Activated naive CD4-positive, alpha-beta T cell (primary cell): ENCODE measurements at places on chromosomes 7 and 10.

- no peak for DNase-seq
Measured at GRCh38 chr10:120086066-120086465, 193.5 kb downstream of the SEC23IP start.

DNA sequence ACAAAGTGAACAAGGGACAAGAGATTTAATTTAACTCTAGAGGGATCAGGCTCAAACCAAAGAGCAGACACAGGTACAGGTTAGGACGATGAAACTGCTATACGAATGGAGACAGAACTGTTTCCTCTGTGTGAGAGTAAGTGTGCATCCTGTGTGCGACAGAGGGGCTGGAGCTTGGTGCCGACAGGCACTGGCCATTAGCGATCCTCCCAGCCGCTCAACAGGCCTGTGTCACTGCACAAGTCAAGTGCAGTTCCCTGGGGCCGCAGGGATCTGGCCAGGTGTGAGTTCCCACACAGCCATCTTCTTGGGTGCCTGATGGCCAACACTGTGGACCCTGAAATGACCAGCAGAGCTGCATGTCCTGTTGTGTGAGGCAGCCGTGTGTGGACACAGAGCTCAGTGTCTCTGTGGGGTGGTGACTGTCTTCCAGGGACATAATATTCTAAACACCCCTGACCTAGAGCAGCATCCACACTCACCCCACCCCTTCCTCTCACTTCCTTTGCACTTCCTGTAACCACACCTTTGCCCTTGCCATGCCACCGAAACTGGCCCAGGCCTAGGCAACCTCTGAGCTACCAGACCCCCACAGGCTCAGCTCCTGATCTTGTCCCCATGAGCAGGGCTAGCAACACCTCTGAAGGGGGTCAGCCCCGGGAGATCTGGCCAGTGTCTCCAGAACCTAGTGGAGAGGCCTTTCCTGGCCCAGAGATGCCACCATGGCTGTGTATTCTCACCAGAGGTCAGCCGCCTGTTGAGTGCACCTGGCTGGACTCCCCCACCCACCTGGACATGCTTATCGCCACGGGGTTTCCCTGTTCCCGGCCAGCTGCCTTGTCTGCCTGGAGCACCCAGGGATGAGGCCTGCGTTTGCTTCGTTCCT is 11.7 kb upstream of the TBRG4 start:
- no peak for DNase-seq

GRCh38 chr10:103153302-103154197 is 39.5 kb downstream of the NT5C2 start:
- no peak for DNase-seq

DNA sequence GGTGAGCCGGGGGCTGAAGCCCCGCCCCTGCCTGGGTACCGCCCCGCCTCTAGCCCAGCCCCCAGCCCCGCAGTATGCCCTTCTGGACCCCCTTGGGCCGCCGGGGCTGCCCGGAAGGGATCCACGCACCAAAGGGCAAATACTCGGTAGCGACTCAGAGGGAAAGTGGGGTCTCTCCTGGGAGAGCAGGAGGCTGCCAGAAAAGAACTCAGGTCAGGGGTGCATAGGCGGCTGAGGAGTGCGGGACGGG is 796 bp downstream of the FBXL15 start:
- DNase-seq = no peak

GRCh38 chr7:127833641-127834040 is 181.6 kb downstream of the SND1 start:
- no peak for DNase-seq

DNA sequence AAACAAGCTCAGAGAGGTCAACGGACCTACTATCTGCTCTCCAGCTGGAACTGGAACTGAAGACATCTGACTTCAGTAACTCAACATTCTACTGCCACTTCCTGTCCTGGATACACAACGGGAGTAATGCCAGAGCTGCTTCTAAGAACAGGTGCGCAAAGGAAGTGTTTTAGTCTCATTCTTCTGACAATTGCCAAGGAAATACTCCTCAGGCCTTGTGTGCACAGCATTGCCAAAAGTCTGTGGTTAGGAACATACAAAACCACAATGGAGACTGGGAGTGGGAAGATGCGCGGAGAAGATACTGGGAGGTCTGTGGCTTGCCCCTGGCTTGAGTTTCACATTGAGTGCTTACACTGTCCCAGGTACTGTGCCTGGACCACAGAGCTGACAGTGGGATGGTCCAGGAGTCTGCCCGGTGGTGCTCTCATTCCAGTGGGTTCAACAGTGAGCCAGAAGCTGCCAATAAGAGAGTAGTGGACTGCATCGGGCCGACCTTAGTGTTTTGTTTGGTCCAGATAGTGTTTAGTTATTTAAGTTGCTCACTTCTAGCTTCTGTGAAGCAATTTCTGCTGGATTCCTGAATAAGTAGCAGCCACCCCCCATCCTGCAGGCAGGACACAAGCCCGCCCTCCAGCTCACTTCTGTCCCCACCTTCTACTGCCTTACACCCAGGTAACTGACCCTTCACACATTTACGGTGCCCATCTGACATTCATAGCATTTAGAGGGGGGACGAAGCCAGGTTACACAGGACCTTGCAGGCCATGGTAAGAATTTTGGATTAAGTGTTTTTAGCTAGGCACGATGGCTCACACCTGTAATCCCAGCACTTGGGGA is 10.3 kb downstream of the TBL2 start:
- no peak for DNase-seq

- no peak for DNase-seq
Measured at GRCh38 chr10:86070278-86070677, 296.3 kb downstream of the GRID1 start.

DNA sequence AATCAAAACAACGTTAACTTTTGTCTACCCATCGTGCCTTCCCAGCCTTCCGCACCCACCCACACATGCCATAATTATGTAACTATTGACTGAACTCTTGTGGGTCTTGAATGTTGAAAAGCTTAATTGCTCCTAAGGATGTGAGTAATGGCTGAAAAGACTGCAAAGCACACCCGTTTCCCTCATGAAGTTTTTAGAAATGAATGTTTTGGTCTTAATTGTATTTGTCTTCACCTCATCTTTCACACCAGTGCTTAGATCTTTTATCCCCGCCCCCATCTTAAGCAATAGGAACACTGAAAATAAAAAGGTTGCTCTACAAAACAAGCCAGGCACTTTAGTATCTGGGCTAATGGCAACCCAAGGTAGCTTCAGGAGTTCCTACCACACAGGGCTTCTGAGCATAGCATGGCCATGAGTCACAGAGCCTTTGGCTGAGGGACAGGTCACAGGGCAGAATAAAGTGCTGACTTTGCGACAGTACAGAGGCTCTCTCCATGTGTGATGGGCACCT is 690.5 kb downstream of the PARD3 start:
- no peak for DNase-seq

- no peak for DNase-seq
Measured at GRCh38 chr10:101940916-101941315, 97.3 kb upstream of the KCNIP2 start.

GRCh38 chr10:78754269-78755062 is 314.3 kb upstream of the ZMIZ1 start:
- DNase-seq = no peak

DNA sequence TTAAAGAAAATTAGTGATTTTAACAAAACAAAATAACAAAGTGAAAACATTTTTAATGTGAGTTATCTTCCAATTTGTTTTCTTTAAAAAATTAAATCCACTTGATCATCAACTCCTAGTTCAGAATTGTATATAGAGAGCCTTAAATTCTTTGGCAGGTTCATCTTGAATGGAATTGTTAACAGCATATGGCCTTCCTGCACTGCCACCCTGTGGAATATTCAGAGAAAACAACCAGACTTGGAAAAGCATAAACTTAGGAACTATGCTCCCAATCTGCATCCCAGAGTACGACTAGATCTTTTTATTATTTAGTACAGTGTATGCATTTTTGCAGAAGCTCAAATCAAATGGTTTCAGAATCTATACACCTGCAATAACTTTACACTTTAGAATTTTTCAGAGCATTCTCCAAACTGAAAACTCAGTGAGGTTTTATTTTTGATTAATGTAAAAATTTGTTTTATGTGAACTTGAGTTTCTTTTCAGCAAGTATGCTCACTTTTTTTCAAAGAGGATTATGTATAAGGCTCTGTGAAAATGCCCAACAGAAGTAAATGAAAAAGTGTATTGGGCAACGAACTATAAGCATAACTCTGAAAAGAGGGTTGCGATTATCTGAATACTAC is 44.9 kb upstream of the ANK3 start:
- no peak for DNase-seq

DNA sequence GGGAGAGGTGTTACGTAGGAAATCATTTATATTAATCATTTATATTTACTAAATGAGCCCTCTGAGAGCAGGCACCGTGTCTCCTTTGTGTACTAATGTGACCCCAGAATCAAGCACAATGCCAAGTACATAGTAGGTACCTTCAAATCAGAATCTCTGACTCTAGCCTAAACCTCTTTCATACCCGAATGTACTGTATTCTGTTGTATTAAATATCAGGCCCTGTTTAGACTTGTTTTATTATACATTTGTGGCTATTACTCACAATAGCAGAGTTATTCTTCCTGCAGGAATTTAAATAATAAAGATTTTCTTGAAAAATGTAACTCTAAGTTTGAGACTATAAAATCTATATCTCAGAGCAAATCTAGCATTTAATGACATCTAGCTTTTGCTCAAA is 297.3 kb downstream of the EXOC4 start:
- no peak for DNase-seq
